ENCODE measurements at places on chromosomes 16 and 17. TPM values are rescaled to one million over a fixed set of nuclear protein-coding genes. Genes with fewer than 3 reads are reported as not detected.

- no peaks in the 10 kb centered on the region for H3K27me3 ChIP-seq
- H3K27ac ChIP-seq = no peak overlapping the region
- H3K36me3 ChIP-seq = no peaks in the 10 kb centered on the region
- H3K4me3 ChIP-seq = no peak overlapping the region
Measured at GRCh38 chr17:52048137-52048898, 110.2 kb downstream of the CA10 start.

GRCh38 chr16:81703177-81704155 lies 75.6 kb upstream of the PLCG2 start:
- DNase-seq = no peak
- H3K4me3 ChIP-seq = no peak overlapping the region
- no peak overlapping the region for H3K27ac ChIP-seq
- H3K27me3 ChIP-seq = no peaks in the 10 kb centered on the region
- peaks cover 5% of the 10 kb centered on the region for H3K36me3 ChIP-seq
- H3K4me1 ChIP-seq = no peaks in the 10 kb centered on the region

- no peak overlapping the region for H3K4me3 ChIP-seq
- no peak for DNase-seq
- H3K27ac ChIP-seq = no peak overlapping the region
Measured at GRCh38 chr17:39975801-39976200, 4.8 kb upstream of the PSMD3 start.

- peak; percentile 78 for DNase-seq
- H3K4me1 ChIP-seq = peaks cover 23% of the 10 kb centered on the region
- H3K36me3 ChIP-seq = no peaks in the 10 kb centered on the region
- no peaks in the 10 kb centered on the region for H3K27me3 ChIP-seq
- no peak overlapping the region for H3K4me3 ChIP-seq
- peak overlapping the region; percentile 50 for H3K27ac ChIP-seq
Measured at GRCh38 chr17:35244341-35245195, 1.7 kb downstream of the SLFN5 start.

DNA sequence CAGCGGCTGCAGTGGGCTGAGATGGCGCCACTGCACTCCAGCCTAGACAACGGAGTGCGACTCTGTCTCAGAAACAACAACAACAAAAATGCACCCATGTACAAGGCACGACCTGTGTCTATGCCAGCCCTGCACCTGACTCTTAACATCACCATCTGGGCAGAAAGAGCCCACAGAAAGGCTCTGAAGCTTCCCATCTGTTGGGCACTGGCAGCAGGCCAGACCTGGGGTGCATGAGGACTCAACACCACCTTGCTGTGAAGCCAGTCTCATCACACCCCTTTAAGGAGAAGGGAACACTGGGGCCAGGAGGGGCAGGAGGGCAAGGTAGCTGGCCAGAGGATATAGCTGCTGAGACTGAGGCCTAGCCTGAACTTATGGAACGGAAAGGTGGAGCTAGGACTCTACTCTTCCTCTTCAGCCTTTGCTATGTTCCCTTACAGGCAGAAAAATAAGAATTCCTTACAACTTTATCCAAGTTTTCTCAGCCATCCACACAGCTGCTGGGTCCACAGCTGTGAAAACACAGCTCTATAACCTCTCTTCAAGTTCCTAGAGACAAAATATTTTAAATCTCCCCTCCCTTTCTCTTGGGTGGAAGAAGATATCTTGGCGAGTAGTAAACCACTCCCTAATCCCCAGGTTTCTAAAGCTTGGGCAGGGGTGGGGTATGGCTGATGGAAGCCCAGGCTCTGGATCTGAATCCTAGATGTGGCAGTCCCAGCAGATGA lies 2.8 kb downstream of the ELOB start:
- peak; percentile 19 for DNase-seq
- H3K36me3 ChIP-seq = peaks cover 47% of the 10 kb centered on the region
- H3K4me3 ChIP-seq = no peak overlapping the region
- H3K4me1 ChIP-seq = peaks cover 28% of the 10 kb centered on the region

- H3K27ac ChIP-seq = peak overlapping the region; percentile 42
- H3K4me1 ChIP-seq = peaks cover 73% of the 10 kb centered on the region
- no peaks in the 10 kb centered on the region for H3K27me3 ChIP-seq
- DNase-seq = peak; percentile 62
- H3K36me3 ChIP-seq = no peaks in the 10 kb centered on the region
Measured at GRCh38 chr17:82231562-82232321, 2.9 kb downstream of the SLC16A3 start.

- H3K27me3 ChIP-seq = no peaks in the 10 kb centered on the region
- H3K4me3 ChIP-seq = peak overlapping the region; percentile 44
- peaks cover 11% of the 10 kb centered on the region for H3K36me3 ChIP-seq
- no peak overlapping the region for H3K27ac ChIP-seq
Measured at GRCh38 chr17:6661464-6661848, 9.9 kb downstream of the C17orf100 start.

DNA sequence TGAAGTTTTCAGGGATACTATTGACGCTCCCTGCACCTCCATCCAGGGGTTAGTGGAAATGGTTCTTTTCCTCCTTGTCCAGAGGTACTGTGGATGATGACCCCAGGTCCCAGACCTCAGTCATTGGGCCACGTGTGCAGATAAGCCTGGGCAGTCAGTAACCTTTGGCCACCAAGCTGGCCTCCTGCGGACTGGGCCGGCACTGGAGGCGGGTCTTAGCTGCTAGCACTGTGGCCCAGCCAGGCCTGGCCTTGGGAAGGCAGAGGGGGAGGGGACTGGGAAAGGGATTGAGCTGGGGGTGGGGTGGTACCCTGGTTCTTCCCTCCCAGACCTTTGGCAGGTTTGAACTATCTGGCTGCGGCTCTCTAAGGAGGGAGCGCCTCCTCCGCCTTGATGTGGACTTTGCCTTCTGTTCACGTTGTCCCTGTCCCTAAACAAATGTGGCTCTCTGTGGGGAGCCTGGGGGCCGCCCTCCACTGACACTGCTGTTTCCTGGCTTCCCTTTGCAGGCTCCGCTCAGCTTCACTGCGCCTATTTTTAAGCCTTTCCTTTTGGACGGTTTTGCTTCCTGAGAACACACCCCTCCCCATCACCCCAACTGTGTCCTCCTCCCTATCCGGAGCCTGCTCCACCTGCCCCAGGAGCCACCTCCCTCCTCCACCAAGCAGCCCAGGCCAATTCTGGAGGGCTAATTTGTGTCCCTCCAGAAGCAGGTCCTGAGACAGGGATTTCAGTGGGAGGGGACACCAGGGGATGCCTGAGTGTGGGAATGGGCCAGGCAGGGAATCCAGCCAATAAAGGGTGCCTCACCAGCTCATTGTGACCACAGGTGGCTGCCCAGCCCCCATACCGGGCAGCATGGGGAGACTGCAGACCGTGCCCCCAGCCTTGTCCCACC lies 251.9 kb downstream of the SEC14L1 start:
- H3K4me3 ChIP-seq = no peak overlapping the region
- DNase-seq = no peak
- no peaks in the 10 kb centered on the region for H3K36me3 ChIP-seq

- no peak overlapping the region for H3K4me3 ChIP-seq
- no peak overlapping the region for H3K27ac ChIP-seq
- DNase-seq = no peak
- no peaks in the 10 kb centered on the region for H3K4me1 ChIP-seq
Measured at GRCh38 chr17:78559749-78560368, 17.3 kb downstream of the DNAH17 start.

DNA sequence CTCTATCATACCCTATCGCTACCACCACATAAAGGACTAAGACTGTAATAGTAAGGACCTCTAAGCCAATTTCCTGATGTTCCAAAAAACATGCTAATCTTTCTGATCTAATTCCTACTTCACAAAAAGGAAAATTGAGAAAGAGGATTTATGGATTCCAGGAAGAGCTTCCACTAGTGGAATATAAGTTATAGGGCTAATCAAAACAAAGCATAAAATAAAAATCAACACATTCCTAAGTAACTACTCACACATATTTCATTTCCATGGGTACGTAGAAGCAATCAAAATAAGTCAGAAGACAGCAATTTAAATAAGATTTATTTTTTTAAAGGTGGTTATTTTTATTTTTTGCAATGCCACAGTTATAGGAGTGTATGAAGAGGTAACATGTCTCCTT lies 12.4 kb downstream of the CCDC43 start:
- H3K4me1 ChIP-seq = no peaks in the 10 kb centered on the region
- DNase-seq = no peak
- no peaks in the 10 kb centered on the region for H3K27me3 ChIP-seq
- no peak overlapping the region for H3K4me3 ChIP-seq
- H3K36me3 ChIP-seq = peaks cover 37% of the 10 kb centered on the region
- H3K27ac ChIP-seq = no peak overlapping the region

DNA sequence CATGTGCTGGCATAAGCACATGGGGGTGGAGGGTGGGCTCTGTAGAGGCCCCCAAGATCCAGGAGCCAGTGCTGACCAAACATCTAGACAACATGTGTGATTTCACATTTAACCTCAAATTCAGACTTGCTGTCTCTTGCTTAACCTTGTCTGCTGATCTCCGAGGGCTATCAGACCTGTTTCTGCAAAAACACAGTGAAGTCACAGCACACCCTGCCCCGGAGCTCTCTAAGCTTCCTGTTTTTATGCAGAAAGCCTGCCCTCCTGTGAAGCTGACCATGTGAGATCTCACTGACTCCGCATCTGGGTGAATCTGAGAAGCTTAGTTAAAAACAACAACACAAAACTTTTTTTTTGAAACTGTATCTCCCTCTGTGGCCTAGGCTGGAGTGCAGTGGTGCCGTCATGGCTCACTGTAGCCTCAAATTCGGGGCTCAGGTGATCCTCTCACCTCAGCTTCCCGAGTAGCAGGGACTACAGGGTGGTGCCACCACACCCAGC lies 6.6 kb upstream of the DPEP2 start:
- H3K36me3 ChIP-seq = no peaks in the 10 kb centered on the region
- no peaks in the 10 kb centered on the region for H3K27me3 ChIP-seq
- H3K27ac ChIP-seq = peak overlapping the region; percentile 72
- peaks cover 39% of the 10 kb centered on the region for H3K4me1 ChIP-seq
- peak; percentile 76 for DNase-seq

- H3K4me3 ChIP-seq = no peak overlapping the region
- H3K36me3 ChIP-seq = no peaks in the 10 kb centered on the region
- no peak for DNase-seq
- H3K27me3 ChIP-seq = no peaks in the 10 kb centered on the region
- H3K4me1 ChIP-seq = peaks cover 18% of the 10 kb centered on the region
- no peak overlapping the region for H3K27ac ChIP-seq
Measured at GRCh38 chr17:7466639-7467341, 12.6 kb downstream of the ZBTB4 start.

GRCh38 chr17:73746314-73747073 lies 102.2 kb upstream of the SDK2 start:
- no peaks in the 10 kb centered on the region for H3K36me3 ChIP-seq
- no peak overlapping the region for H3K27ac ChIP-seq
- H3K4me3 ChIP-seq = no peak overlapping the region
- no peaks in the 10 kb centered on the region for H3K27me3 ChIP-seq
- no peaks in the 10 kb centered on the region for H3K4me1 ChIP-seq

DNA sequence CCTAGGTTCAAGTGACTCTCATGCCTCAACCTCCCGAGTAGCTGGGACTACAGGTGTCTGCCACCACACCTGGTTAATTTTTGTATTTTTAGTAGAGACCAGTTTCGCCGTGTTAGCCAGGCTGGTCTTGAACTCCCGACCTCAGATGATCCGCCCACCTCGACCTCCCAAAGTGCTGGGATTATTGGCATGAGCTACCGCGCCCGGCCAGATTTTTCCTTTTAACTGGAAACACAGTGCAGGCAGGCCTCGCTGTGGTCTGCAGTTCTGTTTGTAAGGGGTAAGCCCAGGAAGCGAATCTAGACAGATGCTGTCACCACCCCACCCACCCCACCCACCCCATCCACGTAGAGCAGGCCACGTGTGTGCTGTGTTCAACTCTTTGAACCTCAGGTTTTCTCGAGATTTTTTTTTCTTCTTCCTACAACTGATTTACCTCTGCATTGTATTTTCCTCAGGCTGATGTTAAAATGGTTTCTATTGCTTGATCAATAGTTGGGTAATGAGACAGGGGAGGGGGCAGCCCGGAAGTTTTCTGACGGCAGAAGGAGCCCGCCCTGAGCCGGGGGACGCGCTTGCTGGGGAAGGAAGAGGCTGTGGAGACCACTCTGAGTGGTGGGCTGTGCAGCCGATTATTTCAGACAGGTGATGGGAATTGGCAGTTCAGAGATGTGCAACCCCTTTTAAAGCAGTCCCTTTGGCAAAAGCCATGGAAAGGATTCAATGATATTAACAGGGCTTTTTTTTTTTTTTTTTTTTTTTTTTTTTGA lies 72.9 kb downstream of the DNAH17 start:
- no peak overlapping the region for H3K27ac ChIP-seq
- no peaks in the 10 kb centered on the region for H3K27me3 ChIP-seq
- no peak for DNase-seq
- no peaks in the 10 kb centered on the region for H3K4me1 ChIP-seq
- no peaks in the 10 kb centered on the region for H3K36me3 ChIP-seq
- H3K4me3 ChIP-seq = no peak overlapping the region

DNA sequence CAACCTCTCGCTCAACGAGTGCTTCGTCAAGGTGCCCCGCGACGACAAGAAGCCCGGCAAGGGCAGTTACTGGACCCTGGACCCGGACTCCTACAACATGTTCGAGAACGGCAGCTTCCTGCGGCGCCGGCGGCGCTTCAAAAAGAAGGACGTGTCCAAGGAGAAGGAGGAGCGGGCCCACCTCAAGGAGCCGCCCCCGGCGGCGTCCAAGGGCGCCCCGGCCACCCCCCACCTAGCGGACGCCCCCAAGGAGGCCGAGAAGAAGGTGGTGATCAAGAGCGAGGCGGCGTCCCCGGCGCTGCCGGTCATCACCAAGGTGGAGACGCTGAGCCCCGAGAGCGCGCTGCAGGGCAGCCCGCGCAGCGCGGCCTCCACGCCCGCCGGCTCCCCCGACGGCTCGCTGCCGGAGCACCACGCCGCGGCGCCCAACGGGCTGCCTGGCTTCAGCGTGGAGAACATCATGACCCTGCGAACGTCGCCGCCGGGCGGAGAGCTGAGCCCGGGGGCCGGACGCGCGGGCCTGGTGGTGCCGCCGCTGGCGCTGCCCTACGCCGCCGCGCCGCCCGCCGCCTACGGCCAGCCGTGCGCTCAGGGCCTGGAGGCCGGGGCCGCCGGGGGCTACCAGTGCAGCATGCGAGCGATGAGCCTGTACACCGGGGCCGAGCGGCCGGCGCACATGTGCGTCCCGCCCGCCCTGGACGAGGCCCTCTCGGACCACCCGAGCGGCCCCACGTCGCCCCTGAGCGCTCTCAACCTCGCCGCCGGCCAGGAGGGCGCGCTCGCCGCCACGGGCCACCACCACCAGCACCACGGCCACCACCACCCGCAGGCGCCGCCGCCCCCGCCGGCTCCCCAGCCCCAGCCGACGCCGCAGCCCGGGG lies 1.3 kb downstream of the FOXC2 start:
- H3K4me1 ChIP-seq = peaks cover 37% of the 10 kb centered on the region
- no peak overlapping the region for H3K27ac ChIP-seq
- no peak overlapping the region for H3K4me3 ChIP-seq

DNA sequence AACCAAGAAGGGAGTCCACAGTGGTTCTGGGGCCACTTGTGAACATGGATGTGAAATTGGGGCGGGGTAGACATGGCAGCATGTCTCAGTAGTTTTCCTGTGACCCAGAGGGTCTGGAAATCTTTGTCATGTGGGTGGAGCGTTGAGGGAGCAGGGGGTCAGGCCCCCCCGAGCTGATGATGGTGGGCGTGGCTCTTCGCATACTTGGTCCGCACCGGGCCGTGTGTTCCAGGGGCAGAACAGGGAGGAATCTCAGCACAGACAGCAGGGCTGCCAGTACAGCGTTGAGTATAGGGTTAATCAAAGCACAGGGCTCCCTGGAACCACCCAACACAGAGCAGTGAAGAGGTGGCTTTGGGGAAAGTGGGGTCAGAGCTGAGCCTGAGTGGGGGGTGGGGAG lies 267.5 kb downstream of the SEC14L1 start:
- no peak for DNase-seq
- H3K4me1 ChIP-seq = peaks cover 86% of the 10 kb centered on the region
- no peak overlapping the region for H3K4me3 ChIP-seq
- no peaks in the 10 kb centered on the region for H3K36me3 ChIP-seq
- no peaks in the 10 kb centered on the region for H3K27me3 ChIP-seq

Gene CCL8
- not detected for polyA plus RNA-seq

Gene NECAB2
- not detected for polyA plus RNA-seq

Gene KRTAP16-1
- 0.20 TPM for polyA plus RNA-seq
